Stimulated activated CD8-positive, alpha-beta memory T cell treated with anti-CD3 and anti-CD28 coated beads, Interleukin-15, amount 100 ng/mL, for 4 hours (primary cell): ENCODE measurements at places on chromosomes 3 and 15.

DNA sequence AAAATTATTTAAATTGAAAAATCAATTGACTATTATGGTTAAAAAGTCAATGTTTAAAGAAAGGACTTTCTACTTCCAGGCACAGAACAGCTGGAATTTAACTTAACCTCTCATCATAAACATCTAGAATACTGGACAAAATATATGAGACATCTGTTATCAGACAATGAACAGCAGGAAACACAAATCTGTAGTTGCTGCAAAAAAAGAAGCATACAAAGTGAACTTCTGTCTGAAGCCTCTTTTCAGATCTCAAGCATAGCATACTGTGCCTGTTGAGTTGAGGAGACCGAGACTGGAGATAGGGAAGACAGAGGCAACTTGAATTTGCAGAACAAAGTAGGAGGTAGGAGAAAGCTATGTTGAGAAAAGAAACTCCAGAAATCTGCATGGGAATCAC lies 140.0 kb upstream of the CBLB start:
- no peak for DNase-seq

DNA sequence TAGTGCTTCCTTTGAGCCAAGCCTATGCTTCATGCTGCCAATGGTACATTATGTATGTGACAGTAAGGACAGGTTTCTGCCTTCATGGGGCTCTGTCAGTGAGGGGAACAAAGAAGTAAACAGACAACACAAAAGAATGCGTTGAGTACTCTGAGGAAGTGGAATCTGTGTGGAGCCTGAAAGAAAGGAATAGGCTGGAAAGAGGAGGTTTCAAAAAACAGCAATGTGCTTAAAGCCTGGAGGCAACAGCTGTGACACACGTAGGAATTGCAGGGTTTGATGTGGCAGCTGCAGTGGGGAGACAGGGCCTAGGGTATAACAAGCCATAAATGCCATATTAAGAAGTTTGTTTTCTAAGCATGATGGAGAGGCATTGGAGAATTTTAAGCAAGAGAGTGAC lies 316.7 kb downstream of the CLSTN2 start:
- DNase-seq, result no peak

- DNase-seq, result no peak
Observed at GRCh38 chr3:31165399-31165860, 271.0 kb upstream of the GADL1 start.

DNA sequence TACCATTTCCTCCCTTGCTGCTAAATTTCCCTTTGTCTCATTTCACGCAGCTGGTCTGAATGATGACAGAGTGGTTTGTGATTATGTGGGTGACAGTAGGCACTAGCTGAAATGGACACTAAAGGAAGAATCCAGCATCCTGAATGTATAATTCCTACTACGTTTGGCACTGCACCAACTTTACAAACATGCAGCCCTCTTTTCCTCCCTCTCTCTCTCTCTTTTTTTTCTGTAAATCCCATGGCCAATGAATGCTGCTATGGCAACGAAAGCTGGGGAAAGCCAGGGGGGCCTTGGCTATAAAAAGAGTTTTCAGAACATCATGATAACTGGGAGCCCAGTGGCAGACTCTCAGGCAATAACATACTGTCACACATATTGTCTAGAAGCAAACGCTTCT lies 367.2 kb upstream of the AGTR1 start:
- no peak for DNase-seq

DNA sequence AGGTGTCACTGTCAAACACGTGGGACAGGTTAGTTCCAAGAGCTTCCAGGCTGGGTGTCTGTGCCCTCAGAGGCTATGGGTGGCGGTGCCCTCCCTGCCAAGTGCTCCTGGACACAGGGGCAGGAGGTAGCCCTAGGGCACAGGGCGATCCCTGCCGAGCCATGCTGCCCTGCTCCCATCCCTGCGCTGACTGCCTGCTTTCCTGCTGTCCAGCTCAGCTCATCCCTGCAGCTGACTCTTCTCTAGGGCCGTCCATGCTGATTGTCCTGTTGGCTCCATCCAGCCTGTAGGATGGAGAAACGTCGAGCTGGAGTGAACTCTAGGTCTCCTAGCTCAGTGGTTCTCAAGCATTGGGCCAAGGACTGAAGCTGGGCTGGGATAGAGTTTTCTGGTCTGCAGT lies 3.7 kb downstream of the PDIA5 start:
- DNase-seq, result no peak

DNA sequence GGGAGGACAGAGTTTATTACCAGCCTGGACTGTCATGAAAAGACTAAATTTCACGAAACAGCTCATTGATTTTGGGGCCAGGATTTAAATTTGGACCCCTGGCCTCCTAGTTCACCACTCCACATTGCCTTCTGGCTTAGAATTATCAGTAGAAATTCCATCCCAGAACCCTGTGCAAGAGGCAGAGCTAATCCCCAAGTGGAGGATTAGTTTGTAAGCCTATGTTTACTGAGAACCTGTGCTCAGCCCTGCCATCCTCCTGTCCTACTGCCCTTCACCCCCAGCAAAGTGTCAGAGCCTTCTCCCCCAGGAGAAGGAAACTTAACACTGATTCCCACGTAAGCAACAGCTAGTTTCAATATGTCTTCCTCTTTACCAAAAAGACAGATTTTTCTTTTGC lies 99.4 kb downstream of the SST start:
- no peak for DNase-seq

DNA sequence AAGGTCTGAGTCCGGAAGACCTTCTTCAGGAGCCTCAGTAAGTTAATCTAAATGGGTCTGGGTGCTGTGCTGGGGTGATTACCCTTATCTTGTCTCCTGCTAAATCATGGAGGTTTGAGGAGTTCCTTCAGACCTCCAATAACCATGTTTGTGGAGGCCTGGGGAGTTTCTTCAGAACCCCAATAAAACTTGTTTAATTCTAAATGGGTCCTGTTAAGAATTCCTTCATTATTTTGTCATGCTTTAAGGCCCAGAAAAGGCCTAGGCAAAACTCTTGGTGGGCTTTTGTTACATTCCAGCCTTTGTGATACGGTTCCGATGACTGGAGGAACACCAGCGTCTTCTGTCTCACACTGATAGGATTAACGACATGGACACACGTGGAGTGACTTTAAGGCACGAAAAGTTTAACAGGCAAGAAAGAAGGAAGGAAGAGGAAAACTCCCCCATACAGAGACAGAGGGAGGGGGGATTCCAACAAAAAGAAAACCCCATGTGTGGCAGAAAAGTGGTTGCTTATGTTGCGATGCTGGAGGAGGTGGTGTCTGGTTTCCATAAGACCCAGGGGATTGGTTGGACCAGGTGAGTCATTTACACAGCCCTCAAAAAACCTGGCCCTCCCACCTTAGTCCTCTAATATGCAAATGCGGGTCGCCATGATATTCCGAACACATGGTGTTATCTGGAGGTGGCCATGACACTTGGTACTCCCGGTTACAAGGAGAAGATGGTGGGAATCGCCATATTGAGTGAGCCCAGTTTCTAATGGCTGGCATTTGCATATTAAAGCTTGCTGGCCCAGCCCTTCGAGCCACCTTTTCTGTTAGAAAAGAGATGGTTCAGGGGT lies 72.6 kb upstream of the MFGE8 start:
- no peak for DNase-seq

GRCh38 chr3:178856804-178857203 lies 214.8 kb downstream of the ZMAT3 start:
- no peak for DNase-seq

DNA sequence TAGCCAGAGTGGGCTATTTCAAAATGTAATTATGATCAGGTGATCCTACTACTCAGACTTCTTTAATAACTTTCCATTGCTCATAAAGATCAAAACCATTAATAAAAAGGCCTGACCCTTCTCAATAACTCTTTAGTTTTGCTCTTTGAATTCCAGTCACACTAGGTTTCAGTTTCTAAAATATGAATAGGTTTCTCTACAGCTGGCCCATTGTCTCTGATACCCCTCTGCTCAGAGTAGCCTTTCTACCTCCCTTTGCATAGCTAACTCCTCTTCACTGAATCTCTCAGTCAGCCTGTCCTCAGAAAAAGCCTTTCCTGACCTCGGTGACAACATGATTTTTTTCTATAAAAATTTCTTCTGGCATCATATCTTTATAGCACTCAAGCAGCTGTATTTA lies 209.1 kb downstream of the UNC13C start:
- DNase-seq, result no peak

DNA sequence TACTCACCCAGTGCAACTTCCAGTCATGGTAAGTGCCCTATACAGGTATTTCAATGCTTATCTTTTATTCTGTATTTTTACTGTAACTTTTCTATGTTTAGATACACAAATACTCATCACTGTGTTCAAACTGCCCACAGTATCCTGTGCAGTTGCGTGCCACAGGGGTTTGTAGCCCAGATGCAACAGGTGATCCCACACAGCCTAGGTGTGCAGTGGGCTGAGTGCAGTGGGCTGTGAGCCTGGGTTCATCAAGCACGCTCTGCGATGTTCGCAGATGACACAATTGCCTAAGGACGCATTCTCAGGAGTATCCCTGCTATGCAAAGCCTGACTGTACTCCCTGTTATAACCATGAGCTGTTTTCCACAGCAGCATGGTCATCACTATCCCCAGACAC lies 36.2 kb upstream of the VGLL4 start:
- no peak for DNase-seq

GRCh38 chr3:153572165-153572564 lies 410.1 kb downstream of the RAP2B start:
- no peak for DNase-seq

DNA sequence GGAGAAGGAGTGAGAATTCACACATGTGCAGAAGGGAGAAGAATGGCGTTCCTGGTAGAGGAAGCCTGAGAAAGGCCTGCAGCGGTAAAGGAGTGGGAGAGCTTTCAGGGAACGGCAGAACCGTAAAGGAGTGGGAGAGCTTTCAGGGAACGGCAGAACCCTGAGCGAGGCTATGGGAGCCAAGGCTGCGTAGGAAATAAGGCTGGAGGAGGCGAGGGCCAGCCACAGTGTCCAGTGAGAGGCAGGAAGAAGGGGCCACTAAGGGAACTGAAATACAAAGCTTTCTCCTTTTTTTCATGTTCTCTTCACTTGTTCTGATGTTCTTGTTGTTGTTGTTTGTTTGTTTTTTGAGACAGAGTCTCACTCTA lies 41.6 kb downstream of the GOLGA6L10 start:
- DNase-seq, result no peak

DNA sequence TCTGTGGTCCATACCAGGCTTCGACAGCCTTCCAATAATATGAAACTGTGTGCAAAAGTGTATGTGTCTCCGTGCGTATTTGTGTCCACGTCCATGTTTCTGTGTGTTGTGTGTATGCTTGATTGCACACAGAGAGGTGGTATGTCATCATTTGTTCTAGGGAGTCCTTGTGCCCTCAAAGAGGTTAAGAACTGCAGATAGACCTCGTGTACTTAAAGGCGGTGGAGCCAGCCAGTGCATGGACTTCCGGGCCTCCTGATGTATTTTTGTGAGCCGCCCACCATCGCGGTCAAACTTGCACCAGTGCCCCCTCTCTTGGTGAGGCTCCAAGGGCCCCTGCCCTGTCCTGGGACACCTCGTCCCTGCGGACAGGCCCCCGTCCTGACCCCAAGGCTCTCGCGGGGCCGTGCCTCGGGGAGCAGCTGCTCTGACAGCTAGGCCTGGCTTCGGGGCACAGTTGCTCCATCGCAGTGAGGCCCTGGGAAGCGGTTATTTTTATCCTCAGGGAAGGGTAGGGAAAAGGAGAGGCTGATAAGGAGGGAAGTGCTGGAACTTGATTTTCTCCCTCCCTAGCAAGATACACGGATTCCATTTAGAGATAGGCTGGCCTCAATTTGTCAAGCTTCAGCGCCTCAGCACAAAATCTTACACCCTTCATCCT lies 1.2 kb upstream of the RYK start:
- no peak for DNase-seq
